Transverse colon (tissue), 4 donors: ENCODE measurements at places on chromosomes 12 and 14. TPM values are rescaled to one million over a fixed set of nuclear protein-coding genes. Genes with fewer than 3 reads are reported as not detected.

The TNFAIP2 gene
- total RNA-seq, result 71.2 TPM

The WIF1 gene
- not detected for total RNA-seq

The CLEC9A gene
- total RNA-seq, result not detected

The NYNRIN gene
- total RNA-seq, result 8.8 TPM

The TAMALIN gene
- 20.6 TPM for total RNA-seq

The KRT77 gene
- not detected for total RNA-seq

The DNAAF2 gene
- total RNA-seq, result 21.7 TPM

The SDR9C7 gene
- total RNA-seq, result not detected

The ARL6IP4 gene
- 77.4 TPM for total RNA-seq

The APAF1 gene
- total RNA-seq, result 25.4 TPM

The ADCY4 gene
- total RNA-seq, result 74.8 TPM
